ENCODE measurements at places on chromosomes 4 and X. TPM values are rescaled to one million over a fixed set of nuclear protein-coding genes. Genes with fewer than 3 reads are reported as not detected.

GRCh38 chr4:152748619-152749018, 30.9 kb downstream of the TIGD4 start:
- no peak for DNase-seq

The S100G gene
- not detected for polyA plus RNA-seq

GRCh38 chrX:136714626-136715599, 65.8 kb downstream of the ARHGEF6 start:
- DNase-seq: no peak

The TMEM192 gene
- 8.8 TPM for polyA plus RNA-seq
